ENCODE measurements at places on chromosomes 4 and X. TPM values are rescaled to one million over a fixed set of nuclear protein-coding genes. Genes with fewer than 3 reads are reported as not detected.

Gene MPP1
- 9.2 TPM for total RNA-seq

Gene TRO
- 177 TPM for total RNA-seq

Gene SRPK3
- not detected for total RNA-seq

Gene RNF150
- 40.7 TPM for total RNA-seq

Gene ESX1
- total RNA-seq, result not detected

Gene CACNA1F
- 0.32 TPM for total RNA-seq

Gene FHIP1A
- 13.9 TPM for total RNA-seq

Gene PDLIM3
- total RNA-seq, result 9.2 TPM

Gene MAGED2
- 423 TPM for total RNA-seq

Gene P2RY8
- not detected for total RNA-seq

Gene DGKK
- 0.04 TPM for total RNA-seq

Gene AASDH
- 18.0 TPM for total RNA-seq

GRCh38 chr4:121778991-121779628 is 14.1 kb upstream of the SMIM43 start:
- peaks cover 60% of the 10 kb centered on the region for H3K27me3 ChIP-seq
- DNase-seq, result no peak
- H3K27ac ChIP-seq, result no peak overlapping the region
- H3K36me3 ChIP-seq, result no peaks in the 10 kb centered on the region

- DNase-seq, result no peak
- peaks cover 15% of the 10 kb centered on the region for H3K4me1 ChIP-seq
- H3K27me3 ChIP-seq, result no peaks in the 10 kb centered on the region
- H3K27ac ChIP-seq, result no peak overlapping the region
Measured at GRCh38 chr4:71396382-71396781, 57.6 kb downstream of the SLC4A4 start.

DNA sequence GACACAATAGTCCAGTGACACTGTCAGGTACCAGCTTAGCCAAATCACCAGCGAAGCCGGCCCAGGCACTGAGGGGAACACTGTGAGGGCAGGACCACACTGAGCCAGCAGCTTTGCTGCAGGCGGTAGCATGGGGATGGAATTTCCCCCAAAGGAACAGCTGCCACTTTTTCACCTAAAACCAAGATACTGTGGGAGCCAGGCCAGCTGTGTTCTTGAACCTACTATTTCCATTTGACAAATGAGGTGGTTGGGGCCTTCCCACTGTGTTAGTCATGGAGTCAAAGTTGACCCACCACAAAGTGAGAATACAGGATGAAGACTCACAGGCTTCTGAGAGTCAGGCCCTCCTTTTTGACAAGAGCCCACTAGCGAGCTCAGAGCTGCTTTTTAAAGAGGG is 70.7 kb upstream of the SH3RF1 start:
- H3K4me3 ChIP-seq, result no peak overlapping the region
- H3K4me1 ChIP-seq, result no peaks in the 10 kb centered on the region
- H3K36me3 ChIP-seq, result peaks cover 4% of the 10 kb centered on the region
- H3K27ac ChIP-seq, result no peak overlapping the region

- H3K4me3 ChIP-seq, result no peak overlapping the region
- H3K27ac ChIP-seq, result peak overlapping the region; percentile 69
- no peaks in the 10 kb centered on the region for H3K27me3 ChIP-seq
- H3K36me3 ChIP-seq, result peaks cover 4% of the 10 kb centered on the region
- peaks cover 49% of the 10 kb centered on the region for H3K4me1 ChIP-seq
Measured at GRCh38 chr4:75666299-75666698, 6.9 kb downstream of the G3BP2 start.

GRCh38 chr4:2831611-2832308 is 11.9 kb upstream of the ADD1 start:
- H3K27me3 ChIP-seq, result no peaks in the 10 kb centered on the region
- no peak overlapping the region for H3K4me3 ChIP-seq
- no peak overlapping the region for H3K27ac ChIP-seq
- DNase-seq, result no peak
- H3K4me1 ChIP-seq, result no peaks in the 10 kb centered on the region
- peaks cover 16% of the 10 kb centered on the region for H3K36me3 ChIP-seq

DNA sequence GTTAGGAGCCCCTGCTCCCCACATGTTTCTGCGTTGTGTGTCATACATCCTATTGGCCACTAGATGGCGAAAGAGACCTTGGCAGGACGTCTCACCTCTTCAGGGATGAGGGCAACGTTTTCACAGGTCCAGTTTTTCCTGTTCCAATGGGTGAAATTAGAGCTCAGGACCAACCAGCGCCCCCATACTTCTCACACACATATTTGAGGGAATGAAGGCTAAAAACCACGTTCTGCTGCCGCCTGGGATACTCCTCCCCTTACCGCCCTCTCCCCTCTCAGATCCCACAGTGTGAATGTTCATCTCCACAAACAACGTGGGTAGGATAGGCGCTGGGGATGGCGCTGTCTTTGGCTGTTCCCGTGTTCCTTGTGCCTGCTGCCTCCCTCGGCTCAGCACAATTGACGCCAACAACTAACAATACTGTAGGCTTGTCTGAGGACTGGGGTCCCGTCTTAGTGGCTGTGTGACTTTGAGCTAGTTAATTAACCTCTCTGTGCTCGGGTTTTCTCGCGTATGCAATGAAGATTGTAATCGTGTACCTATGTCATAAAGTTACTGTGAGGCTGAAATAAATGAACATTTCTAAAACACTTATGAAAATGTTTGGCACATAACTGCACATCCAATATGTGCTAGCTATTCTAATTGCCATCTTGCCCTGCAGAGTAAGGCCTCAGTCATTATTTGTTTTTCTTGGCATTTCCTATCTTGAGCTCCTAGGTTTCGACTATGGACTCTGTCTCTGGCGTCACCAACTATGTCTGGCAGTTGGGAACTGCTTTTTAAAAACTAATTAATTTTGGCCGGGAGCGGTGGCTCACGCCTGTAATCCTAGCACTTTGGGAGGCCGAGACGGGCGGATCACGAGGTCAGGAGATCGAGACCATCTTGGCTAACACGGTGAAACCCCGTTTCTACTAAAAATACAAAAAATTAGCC is 181.3 kb upstream of the STK26 start:
- no peak overlapping the region for H3K27ac ChIP-seq
- no peaks in the 10 kb centered on the region for H3K36me3 ChIP-seq
- H3K27me3 ChIP-seq, result no peaks in the 10 kb centered on the region
- peaks cover 23% of the 10 kb centered on the region for H3K4me1 ChIP-seq

GRCh38 chrX:19606902-19607301 is 91.6 kb upstream of the MAP3K15 start:
- H3K4me3 ChIP-seq, result no peak overlapping the region
- peaks cover 1% of the 10 kb centered on the region for H3K36me3 ChIP-seq
- no peaks in the 10 kb centered on the region for H3K27me3 ChIP-seq
- DNase-seq, result no peak
- H3K27ac ChIP-seq, result no peak overlapping the region
- no peaks in the 10 kb centered on the region for H3K4me1 ChIP-seq

- H3K27me3 ChIP-seq, result peaks cover 7% of the 10 kb centered on the region
- H3K4me3 ChIP-seq, result no peak overlapping the region
- H3K4me1 ChIP-seq, result peaks cover 3% of the 10 kb centered on the region
- DNase-seq, result no peak
- H3K27ac ChIP-seq, result no peak overlapping the region
Measured at GRCh38 chrX:111874241-111874640, 1.7 kb upstream of the TRPC5OS start.

GRCh38 chr4:116397291-116397690 is 688.1 kb downstream of the TRAM1L1 start:
- H3K27me3 ChIP-seq, result no peaks in the 10 kb centered on the region
- no peak overlapping the region for H3K4me3 ChIP-seq
- H3K4me1 ChIP-seq, result no peaks in the 10 kb centered on the region
- H3K27ac ChIP-seq, result no peak overlapping the region
- H3K36me3 ChIP-seq, result no peaks in the 10 kb centered on the region
- no peak for DNase-seq

DNA sequence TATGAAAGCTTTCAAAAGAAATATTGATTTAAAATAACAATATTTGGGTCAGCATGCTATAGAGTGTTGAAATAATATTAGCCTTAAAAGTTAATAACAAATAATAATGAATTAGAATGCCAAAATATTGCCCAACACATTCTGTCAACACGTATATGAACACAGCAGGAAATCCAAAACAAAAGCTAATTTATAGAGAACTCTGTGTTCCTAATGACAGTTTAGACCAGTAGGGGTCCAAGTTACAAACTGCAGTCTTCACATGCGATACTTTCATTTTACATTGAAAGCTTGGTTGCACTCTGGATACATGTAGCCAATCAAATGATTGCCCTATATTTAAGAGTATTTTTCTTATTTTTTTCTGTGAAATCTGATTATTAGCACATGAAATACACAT is 274.4 kb downstream of the DCTD start:
- no peaks in the 10 kb centered on the region for H3K27me3 ChIP-seq
- peaks cover 29% of the 10 kb centered on the region for H3K36me3 ChIP-seq
- DNase-seq, result no peak
- no peak overlapping the region for H3K27ac ChIP-seq
- no peak overlapping the region for H3K4me3 ChIP-seq

DNA sequence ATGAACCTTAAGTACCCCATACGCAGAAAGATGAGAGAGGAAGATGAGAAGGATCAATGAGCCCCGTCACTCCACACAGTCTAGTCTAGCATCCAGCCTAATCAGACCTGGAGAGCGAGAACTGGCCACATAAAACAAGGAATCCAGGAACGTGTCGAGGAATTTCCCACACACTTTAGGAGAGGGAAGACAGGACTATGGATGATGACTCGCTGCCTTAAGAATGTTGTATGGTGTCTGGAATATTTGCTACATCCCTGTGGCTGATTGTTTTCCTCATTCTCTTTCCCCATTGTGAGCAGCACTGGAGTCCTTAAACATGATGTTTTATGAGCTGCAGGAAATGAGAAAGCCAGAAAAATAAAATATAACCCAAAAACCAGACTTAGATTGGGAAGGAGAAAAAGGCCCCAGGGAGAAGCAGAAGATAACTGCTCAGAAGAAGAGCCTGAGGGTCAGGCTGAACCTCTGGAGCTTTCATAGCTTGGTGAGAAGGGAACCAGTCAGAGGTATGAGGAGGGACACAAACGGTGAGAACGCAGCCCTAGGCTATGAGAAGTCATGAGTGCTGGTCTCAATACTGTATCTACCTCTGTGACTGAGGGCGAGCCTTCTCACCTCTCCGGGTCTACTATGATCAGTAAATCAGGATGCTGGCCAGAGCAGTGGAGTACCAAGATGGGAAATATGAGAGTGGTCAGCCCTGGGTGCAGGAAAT is 139.5 kb upstream of the NOCT start:
- DNase-seq, result no peak
- H3K4me3 ChIP-seq, result no peak overlapping the region
- H3K27me3 ChIP-seq, result no peaks in the 10 kb centered on the region
- H3K36me3 ChIP-seq, result no peaks in the 10 kb centered on the region

DNA sequence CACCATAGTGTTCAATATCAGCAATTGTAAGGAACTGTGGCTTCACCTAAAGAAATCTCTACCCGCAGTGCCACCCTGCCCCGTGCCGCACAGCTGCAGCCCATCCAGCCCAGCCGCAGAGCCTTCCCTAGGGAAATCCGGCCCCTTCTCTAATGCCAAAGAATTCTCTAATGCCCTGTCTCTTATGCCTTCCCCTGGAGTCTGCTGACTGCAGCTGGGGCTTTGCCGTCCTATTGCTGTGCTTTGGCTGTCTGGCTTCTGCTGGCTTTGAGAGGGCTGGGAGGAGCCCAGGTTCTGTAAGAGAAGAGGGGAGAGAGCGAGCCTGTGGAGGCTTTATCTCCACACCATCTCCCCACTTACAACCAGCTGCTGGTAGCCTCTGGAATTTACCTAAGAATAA is 85.9 kb upstream of the HELT start:
- peaks cover 4% of the 10 kb centered on the region for H3K36me3 ChIP-seq
- no peak for DNase-seq
- no peak overlapping the region for H3K4me3 ChIP-seq
- peaks cover 4% of the 10 kb centered on the region for H3K27me3 ChIP-seq
- H3K4me1 ChIP-seq, result peaks cover 4% of the 10 kb centered on the region
- H3K27ac ChIP-seq, result no peak overlapping the region

DNA sequence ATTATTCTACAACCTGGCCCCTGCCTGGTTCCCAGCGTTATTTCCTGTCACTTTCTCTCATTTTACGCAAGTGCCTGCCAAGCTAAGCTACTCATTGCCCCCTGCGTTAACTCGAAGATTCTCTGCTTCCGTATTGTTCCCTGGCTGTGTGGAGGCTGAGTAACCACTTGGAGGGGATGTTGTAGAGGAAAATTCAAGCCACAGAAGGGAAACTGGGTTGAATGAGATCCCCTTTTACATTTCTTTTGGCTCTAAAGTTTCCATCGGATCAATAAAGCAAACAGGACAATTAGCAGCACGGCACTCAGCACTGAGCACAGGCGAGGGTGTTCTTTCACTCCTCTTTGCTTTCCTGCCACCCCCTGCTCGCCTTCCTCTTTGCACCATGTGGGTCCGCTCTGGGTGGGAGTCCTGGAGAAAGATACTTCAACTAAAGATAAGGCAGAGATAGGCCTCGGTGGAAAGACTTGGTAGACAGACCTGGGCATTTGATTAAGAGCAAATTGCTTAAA is 4.2 kb upstream of the TMSB4X start:
- no peak for DNase-seq
- no peaks in the 10 kb centered on the region for H3K27me3 ChIP-seq
- H3K4me3 ChIP-seq, result no peak overlapping the region
- H3K4me1 ChIP-seq, result peaks cover 19% of the 10 kb centered on the region
- peak overlapping the region; percentile 35 for H3K27ac ChIP-seq
- H3K36me3 ChIP-seq, result no peaks in the 10 kb centered on the region

DNA sequence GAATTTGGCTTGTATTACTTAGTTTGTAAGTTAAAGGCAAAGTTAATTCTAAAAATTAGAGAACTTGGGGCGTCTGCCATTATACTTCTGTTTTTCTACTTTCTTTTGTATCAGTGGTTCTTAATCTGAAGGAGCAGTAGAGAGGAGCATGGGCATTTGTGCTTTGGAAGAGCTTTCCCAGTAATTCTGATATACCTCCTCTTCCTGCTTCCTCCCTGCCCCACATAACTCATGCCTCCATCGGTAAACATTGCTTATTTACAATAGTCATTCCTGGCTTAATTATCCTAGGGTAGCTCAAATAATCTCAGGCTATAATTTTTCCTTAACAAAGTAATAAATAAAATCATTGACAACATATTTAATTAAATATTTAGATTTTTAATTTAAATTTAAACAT is 37.1 kb upstream of the SPARCL1 start:
- no peak overlapping the region for H3K4me3 ChIP-seq
- H3K27me3 ChIP-seq, result no peaks in the 10 kb centered on the region
- no peak for DNase-seq
- no peak overlapping the region for H3K27ac ChIP-seq

- H3K27me3 ChIP-seq, result peaks cover 10% of the 10 kb centered on the region
- no peak overlapping the region for H3K4me3 ChIP-seq
- no peaks in the 10 kb centered on the region for H3K4me1 ChIP-seq
- DNase-seq, result no peak
- H3K27ac ChIP-seq, result no peak overlapping the region
Measured at GRCh38 chrX:112048707-112049106, 33.9 kb downstream of the TRPC5 start.

DNA sequence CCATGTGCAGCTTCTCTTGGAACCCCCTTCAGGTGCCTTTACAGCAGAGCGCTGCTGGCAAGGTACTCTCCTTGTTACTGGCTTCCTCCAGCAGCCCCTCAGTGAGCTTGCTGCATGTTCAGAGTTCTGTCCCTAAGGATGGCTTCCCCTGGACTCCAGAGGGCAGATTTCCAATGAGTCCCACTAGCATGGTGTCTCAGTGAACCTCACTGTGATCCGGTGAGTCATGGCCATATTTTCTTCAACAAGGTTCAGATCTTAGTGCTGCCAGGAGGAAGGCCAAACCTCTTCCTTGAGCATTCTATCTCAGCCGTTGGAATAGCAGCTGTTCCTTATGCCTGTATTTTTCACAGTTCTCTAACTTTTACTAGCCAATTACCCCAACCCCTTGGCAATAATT is 98.8 kb downstream of the CASK start:
- no peak overlapping the region for H3K27ac ChIP-seq
- no peaks in the 10 kb centered on the region for H3K27me3 ChIP-seq
- H3K36me3 ChIP-seq, result peaks cover 6% of the 10 kb centered on the region
- DNase-seq, result no peak
- no peaks in the 10 kb centered on the region for H3K4me1 ChIP-seq
